SK-N-MC (cell line): ENCODE measurements at places on chromosomes 16 and 17.

GRCh38 chr16:6146874-6147425 is 1049.4 kb upstream of the EEF2KMT start:
- DNase-seq = no peak

DNA sequence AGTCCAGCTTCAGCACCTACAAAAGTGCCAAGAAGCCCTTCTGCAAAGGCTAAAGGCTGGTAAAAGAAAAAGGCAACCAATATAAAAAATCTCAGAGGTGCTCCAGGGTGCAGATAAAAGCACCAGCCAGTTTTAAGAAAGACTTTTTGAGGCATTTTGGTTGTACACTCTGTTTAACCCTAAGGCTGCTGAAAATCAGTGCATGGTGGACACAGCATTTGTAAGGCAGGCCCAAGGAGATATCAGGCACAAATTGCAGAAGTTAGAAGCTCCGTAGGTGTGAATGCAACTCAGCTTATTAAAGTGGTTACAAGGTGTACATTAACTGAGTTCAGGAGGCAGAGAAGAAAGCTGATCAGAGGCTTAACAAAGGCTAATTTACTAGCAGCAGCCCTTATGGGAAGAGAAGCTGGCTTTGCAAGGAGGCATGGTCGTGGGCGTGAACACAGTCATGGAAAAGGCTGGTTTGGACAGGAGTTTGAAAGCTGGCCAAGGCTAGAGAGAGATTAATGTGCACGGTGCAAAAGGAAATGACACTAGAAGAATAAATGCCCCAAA is 21.1 kb downstream of the ACSM1 start:
- no peak for DNase-seq

- no peak for DNase-seq
Measured at GRCh38 chr17:68399638-68400403, 57.5 kb downstream of the WIPI1 start.

DNA sequence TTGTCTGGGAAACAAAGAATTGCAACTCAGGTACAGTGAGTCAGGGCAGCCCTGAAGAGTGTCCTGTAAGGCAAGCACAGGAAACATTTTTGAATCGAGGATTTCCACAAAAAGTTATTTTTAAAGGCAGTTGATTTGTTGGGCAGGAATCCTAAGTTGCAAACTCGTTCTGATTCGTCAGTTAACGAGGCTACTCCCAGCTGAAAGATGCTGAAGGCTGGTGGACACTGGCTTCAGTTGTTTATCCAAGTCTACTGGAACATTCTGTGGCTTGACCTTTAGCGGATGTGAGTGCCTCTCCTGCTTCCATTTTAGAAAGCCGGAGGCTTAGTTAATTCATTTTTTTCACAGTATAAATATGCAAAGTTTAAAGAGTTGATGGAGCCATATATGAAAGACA is 84.2 kb downstream of the KCNJ12 start:
- no peak for DNase-seq

DNA sequence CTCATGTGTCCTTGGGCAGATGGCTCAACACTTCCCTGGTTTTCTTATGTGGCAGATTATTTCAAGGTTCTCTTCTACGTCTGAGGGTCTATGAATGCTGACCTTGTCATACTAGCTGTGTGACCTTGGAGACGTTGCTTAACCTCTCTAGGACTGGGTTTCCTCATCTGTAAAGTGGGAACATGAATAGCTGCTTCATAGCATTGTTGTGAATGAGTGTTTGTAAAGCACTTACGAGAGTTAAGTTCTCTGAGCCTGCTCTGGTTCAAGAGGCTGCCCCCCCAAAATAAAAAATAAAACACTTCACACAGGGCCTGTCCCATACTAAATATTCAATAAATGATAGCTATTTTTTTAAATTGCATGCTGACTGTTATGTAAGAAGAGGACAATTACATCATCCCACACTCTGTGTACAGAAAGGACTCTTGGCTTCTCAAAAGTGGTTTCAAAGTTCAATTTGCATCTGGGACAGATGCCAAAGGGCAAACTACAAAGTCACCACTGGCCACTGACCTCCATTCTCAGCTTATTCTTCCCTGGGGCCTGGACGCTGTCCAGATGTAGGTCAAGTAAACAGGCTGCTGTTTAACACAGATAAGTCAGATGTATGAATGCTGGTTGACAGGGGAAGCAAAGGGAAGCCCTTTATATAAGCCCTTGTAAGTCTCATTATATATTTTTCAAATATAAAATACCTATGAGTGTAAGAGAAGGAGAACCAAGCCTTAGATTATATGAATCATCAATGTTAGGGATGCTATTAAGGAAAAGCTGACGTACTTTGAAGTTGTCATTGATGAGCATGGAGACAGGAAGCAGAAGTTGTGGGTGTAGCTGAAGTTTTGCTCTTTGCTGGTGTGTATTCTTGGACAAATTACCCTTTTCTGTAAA is 15.4 kb upstream of the NDEL1 start:
- no peak for DNase-seq

DNA sequence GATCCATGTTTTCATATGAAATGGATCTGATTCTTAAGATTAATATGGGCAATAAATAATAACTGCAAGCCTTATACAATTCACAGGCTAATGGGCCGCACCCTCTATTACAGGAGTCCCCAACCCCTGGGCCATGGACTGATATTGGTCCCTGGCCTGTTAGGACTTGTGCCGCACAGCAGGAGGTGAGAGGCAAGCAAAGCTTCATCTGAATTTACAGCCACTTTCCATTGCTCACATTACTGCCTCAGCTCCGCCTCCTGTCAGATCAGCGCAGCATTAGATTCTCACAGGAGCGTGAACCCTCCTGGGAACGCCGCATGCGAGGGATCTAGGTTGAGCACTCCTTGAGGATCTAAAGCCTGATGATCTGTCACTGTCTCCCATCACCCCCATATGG is 26.8 kb downstream of the METTL16 start:
- no peak for DNase-seq

GRCh38 chr16:86554917-86555703 is at the start of gene MTHFSD:
Gene MTHFSD, minus strand, starts transcription at chr16:86555235. Its CDS starts 51 bp downstream, at chr16:86555184.
- no peak for DNase-seq

DNA sequence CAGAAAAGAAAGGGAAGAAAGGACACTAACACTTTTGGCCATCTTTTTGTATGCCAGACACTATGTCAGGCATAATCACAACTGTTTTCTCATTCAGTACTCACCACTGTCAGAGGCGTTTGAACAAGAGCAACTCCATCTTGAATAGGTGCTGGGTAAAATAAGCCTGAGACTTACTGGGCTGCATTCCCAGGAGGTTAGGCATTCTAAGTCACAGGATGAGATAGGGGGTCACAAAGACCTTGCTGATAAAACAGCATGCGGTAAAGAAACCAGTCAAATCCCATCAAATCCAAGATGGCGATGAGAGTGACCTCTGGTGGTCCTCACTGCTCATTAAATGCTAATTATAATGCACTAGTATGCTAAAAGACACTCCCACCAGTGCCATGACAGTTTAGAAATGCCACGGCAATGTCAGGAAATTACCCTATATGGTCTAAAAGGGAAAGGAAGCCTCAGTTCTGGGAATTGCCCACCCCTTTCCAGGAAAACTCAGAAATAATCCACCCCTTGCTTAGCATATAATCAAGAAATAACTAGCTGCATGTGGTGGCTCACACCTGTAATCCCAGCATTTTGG is 14.9 kb upstream of the LYRM9 start:
- DNase-seq = no peak

GRCh38 chr17:79923974-79924638 is 84.9 kb upstream of the CBX4 start:
- DNase-seq = no peak

- DNase-seq = no peak
Measured at GRCh38 chr17:32281011-32281451, 15.4 kb downstream of the RHBDL3 start.

- no peak for DNase-seq
Measured at GRCh38 chr17:37405955-37406634, 541 bp downstream of the ACACA start.

GRCh38 chr17:64603987-64604386 is 58.1 kb downstream of the SMURF2 start:
- DNase-seq = no peak

DNA sequence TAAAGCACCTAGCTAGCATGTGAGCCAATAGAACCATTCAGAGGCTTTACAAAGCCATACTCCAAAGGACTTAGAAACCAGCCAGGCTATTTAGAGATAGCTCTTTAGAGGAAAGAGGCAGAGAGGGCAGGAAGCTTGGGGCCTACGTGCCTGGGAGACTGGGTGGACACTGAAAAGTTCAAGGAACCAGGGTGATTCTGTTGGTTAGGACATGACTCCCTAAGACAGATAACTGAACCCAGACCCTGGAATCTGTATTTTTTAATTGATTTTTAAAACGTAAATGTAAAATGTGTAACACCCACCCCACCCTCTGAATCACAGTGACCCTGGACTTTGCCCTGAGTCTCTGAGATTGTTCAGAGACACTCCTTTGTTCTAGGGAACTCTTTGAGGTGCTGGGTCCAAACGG is 16.1 kb upstream of the GNA13 start:
- no peak for DNase-seq
